ENCODE measurements at places on chromosomes 7 and 10.

DNA sequence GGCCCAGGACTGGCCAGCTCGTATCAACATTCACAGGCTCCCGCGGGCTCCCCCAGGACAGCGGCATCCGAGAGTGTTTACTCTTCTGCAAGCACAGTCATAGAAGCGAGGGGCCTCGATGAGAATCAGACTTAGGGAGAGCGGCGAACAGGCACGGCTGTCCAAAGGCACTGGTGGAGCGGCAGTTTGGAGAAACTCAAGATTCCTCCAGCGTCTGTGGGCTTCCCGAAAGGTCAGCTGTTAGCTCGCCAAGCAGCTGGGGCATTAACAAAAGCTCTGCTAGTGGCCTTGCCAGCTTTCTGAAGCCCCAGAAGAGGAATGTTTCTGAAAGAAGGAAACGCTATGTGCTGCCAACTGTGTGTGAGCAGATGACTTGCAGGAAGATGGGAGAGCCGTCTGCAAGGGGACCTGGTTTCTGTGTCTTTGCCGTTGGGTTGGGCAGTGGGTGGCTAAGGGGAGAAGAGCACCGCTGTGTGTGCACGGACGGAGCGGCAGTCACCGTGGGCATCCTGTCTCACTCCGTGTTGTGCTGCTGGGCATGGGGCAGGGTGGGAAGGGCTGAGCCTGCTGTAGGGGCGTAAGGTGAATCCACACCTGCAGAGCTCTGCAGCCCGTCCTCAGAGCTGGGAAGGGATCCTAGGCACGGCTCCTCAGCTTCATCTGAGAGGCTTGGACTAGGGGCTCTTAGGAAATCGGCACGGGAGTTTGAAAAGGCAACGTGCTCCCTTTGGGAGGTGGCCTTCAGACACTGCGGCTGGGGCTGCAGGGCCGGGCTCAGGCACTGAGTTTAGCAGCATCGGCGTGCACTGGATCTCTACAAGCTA, 42.1 kb downstream of the AMZ1 start:
- DNase-seq: no peak

DNA sequence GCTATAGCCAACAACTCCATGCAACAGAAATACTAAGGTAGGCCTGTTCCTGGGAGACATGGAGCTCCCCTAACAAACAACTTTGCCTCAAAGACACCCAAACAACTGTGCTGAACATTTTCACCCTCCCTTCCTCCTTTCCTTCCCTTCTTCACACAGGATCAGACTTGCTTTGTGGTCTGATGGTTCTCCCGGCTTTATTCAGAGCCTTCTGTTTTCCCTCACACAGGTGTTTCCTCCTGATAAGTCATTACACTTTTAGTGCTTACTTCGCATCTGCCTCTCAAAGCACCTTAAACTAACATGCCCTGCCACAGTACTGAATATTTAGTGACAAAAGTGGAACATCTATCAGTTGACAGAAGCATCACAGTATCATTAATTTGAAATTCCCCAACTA, 56.3 kb upstream of the YAE1 start:
- DNase-seq: no peak

GRCh38 chr10:106033065-106033464, 1131.4 kb downstream of the SORCS1 start:
- DNase-seq: no peak

- no peak for DNase-seq
Measured at GRCh38 chr7:133547981-133548380, 295.1 kb downstream of the EXOC4 start.

- DNase-seq: peak; percentile 64
Measured at GRCh38 chr7:93374345-93374940, 142.3 kb downstream of the VPS50 start.

GRCh38 chr10:102505462-102506115, 1.8 kb downstream of the SUFU start:
- DNase-seq: no peak

DNA sequence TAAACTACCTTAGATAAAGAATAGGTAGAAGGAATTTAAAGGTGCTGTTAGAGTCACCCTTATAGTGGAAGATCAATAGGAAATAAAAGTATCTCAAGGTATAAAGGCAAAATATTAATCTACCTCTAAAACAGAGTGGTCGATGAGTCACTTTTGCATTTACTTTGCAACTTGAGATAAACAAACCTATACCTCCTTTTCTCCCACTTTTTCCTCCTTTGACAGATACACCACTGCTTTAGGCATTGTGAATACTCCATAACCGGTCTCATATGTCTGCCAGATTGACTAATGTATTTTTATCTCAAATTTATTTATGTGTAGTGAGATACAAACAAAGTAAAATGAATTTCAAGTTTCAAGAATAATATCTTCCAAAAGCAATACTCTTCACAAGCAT, 193.5 kb downstream of the SKAP2 start:
- DNase-seq: no peak

GRCh38 chr10:113960617-113961181, 83.0 kb upstream of the ADRB1 start:
- DNase-seq: no peak

GRCh38 chr7:12771378-12771877, 84.0 kb downstream of the ARL4A start:
- DNase-seq: peak; percentile 98

DNA sequence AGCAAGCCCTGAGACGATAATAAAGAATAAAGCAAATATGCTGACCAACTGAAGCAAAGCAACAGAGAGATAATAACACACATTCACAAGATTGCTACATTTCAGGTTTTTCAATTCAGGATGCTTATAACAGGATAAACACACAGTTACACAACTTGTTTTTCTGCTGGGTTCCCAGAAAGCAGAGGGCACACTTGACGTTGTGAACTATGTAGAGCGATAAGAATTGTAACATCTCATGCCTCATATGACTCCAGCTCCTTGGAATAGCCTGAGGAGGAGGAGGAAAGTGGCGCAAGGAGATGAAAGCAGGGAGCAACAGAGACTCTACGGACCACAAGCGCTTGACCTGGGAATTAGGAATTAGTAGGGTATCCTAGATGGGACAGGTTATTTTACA, 201.7 kb downstream of the SKAP2 start:
- DNase-seq: no peak

DNA sequence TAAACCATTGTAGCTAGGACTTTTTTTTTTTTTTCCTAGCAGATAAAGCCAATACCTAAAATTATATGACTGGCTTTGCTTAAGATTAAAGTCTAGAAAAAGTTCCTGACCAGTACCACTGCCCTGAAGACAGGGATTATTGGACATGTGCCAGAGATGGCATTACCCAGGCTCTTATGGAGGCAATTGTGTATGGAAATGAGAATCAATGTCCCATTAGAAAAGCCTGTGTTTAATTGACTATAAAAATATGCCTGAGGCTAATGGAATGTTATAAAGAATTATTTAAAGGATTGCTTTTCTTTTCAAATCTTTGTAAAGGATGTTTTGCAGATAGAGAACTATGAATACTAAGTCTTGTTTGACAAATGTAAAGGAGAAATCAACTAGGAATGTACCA, 196.7 kb downstream of the ANK3 start:
- no peak for DNase-seq

GRCh38 chr7:137328373-137329120, 15.0 kb downstream of the PTN start:
- DNase-seq: no peak

DNA sequence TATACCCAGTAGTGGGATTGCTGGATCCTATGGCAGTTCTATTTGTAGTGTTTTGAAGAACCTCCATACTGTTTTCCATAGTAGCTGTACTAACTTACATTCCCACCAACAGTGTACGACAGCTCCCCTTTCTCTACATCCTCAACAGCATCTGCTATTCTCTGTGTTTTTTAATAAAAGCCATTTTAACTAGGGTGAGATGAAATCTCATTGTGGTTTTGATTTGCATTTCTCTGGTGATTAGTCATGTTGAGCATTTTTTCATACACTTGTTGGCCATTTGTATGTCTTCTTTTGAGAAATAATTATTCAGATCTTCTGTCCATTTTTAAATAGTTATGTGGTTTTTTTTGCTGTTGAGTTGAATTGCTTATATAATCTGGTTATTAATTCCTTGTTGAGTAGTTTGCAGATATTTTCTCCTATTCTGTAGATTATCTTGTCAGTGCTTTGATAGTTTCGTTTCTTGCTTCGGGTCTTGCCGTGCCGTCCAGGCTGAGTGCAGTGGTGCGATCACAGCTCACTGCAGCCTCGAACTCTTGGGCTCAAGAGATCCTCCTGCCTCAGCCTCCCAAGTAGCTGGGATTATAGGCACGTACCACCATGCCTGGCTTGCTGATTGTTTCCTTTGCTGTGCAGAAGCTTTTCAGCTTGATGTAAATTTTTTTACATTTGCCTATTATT, 12.0 kb downstream of the MTG1 start:
- DNase-seq: no peak

DNA sequence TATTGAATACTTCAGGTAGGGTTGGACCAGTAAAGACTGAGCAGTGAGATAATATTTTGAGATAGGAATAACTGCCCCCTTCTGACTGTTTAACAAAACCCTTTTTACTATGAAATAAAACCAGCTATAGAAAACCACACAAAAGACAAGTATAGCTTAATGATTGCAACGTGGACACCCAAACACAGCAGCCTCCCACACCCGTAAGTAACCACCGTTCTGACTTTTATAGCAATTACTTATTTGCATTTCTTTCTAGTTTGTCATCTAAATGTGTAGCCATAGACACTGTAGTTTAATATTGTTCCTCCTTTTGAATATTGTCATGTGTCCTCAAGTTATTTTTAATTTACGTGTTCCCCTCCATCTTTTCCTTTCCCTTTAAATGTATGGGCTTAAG, 42.9 kb upstream of the SYPL1 start:
- no peak for DNase-seq

DNA sequence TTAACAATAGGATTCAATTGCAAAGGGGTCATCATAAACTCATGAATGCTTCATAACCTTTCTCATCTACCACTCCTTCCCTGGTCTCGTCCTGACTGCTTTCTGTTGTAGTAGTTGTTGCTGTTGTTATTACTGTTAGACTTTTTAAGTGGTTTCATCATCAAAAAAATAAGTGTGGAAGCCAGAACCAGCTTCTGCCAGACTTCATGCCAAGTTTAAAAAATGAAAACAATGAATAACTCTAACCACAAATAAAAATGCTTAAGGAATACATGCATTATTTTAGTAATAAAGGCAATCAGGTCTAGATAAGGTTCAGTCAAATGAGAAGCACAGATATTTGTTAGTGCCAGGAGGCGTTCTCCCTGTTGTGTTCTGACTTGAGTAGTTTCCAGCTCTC, 85.4 kb downstream of the PCLO start:
- no peak for DNase-seq

GRCh38 chr10:29243750-29244149, 45.1 kb upstream of the LYZL1 start:
- no peak for DNase-seq

DNA sequence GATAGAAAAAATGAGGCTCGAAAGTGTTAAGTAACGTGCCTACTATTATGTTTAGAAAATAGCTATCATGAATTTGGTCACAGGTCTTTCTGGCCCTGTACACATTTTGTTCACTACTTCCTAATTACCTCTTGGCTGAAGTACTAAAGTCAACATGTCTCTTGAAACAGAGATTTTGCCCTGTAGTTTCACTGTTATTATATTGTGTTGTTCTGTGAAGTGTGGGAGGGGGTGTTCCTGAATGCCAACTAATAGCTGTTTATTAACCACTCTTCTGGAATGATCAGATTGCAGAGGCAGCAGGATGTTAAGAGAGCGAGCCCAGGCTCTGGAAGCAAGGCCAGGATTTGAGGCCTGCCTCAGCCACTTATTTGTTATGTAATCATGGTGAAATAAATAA, 72.1 kb downstream of the RNF133 start:
- DNase-seq: peak; percentile 83

DNA sequence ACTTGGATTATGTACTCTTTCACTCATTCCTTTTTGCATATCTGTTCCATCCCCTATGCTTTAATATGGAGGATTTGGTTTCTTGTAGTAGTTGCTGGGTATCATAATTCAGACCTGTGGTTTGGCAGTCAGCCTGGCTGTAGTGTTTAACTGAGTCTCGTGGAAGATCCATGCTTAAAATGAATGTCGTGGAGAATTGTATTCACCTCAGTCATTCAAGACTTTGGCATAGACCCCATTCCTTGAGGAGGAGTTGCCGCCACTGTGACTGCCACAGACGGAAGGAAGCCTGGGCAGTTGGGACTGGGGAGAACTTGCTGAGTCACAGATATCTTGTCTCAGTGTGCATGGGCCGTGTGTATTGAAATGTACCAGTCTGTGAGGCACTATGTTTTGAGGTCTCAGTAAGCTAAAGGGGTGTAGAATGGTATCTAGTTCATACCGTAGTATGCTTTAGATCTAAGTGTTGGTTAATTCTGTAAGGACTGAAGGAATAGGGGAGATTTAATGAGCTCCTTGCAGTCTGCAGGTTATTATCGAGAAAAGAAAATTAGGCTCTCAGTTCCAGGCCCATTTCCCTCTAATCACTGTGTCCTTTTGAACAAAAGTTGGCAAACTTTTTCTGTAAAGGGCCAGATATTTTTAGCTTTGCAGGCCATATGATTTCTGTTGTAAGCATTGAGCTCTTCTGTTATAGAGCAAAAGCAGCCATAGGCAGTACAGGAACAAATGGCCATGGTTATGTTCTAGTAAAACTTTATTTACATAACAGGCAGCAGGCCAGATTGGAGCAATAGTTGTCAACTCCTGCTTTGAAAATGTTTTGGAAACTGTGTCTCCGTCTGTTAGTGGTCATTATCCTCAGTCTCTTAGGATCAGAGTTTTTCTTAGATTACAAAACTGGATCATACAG, 76.8 kb downstream of the TPST1 start:
- no peak for DNase-seq

- DNase-seq: peak; percentile 5
Measured at GRCh38 chr7:150799741-150800580, at the start of gene TMEM176B. Gene TMEM176B, minus strand, starts transcription at chr7:150800364. Its CDS starts 3,795 bp downstream, at chr7:150796569.

DNA sequence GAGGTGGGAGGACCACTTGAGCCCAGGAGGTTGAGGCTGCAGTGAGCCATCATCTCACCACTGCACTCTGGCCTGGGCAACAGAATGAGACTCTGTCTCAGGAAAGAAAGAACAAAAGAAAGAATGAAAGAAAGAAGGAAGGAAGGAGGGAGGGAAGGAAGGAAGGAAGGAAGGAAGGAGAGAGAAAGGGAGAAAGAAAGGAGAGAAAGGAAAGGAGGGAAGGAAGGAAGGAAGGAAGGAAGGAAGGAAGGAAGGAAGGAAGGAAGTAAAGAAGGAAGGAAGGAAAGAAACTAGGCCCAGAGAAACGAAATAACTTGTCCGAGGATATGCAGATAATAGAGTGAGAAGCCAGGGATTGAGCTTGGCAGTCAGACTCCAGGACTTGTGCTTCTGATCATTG, 102.1 kb downstream of the SKIDA1 start:
- no peak for DNase-seq
